ENCODE measurements at places on chromosomes 12 and 14.

DNA sequence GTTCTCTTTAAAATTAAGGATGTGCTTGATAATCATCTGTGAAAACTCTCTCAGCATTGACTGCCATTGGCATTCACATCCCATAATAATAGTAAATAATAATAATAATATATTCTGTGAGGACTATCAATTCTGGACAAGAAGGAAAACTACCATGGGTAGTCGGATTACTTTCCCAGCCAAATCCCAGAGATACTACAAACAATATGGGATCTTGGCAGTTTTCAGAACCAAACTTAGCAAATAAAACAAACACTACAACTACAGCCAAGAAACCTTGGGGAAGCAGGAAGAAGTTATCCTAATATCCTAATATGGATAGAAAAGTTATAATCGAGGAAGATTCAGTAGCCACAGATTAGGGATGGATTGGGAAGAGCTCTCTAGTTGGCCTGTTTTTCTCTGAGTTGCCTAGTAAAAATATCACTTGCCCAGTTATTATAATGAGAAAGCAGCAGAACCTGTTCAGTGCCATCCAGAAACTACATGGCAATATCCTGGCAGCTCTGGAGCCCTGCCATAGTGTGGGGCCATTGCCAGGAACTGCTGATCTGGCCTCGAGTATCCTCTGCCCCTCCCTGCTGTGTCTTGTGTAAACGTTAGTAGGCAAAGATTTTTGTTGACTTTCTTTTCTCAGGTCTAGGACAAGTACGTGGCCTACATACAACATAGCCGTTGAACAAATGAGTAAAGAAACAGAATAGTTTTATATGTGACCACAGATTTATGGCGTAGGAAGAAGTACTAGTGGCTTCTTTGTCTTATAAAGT, 193.5 kb downstream of the SLC2A13 start:
- no peak for DNase-seq

DNA sequence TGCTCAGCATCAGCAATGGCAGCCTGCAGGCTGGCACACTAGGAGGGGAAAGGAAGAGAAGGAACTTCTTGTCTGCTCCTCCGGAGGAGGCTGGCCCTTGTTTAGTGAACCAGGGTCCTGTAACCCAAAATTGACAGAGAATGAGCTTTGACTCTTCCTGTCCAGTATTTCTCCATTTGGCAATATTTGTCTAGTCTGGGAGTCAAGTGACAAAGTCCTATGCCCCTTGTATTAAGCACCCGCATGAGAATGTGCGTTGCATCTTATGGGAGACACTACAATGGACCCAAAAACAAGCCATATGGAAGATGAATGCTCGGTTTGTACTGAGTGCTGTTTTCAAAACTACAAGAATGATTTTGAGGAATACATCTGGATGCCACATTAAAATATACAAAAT, 3.8 kb downstream of the KRT6C start:
- no peak for DNase-seq

DNA sequence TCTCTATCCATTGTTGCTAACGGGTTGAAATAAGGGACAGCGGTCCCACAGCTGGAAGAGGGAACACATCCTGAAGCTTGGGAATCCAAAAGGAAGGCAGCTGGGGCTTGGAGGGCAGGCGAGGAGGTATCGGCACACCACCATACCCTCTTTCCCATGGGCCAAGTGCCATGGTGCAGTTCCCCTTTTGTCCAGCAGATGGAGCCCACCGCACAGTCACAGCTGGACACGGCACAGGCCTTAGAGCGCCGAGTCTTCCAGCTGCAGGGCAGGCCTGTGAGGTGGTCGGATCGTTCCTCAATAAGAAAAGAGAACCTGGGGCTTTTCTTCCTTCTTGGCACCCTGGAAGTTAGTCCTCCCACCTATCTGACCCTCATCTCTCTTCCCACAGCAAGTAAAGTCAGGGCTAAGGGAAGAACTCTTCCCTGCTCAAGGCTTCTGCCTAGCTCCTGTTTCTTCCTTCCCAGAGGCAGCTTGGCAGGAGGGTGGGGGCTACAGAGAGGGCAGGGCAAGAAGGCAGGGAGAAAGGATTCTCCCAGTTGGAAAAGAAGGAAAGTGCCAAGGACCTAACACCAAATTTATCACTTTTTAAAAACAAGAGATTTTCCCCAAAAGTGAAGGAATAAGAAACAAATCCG, 8.6 kb downstream of the PPP1R1A start:
- DNase-seq, result peak; percentile 61

DNA sequence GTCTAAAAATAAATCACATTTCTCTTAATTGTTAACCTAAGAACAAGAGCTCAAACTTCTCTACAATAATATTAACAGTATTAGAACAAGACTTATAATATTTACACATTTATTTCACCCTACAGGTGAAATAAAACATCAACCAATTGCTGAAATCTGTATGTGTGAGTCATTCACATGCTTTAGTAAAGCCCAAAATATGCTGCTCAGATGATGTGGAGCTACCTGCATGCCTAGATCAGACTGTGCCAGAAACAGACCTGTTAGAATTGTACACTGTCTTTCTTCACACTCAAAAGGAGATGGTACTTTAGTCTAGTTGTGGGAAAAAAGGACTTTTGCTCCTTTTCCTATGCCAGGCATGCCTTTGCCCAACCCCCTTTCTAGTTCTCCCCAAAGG, 54.7 kb downstream of the RPS6KA5 start:
- DNase-seq, result no peak

DNA sequence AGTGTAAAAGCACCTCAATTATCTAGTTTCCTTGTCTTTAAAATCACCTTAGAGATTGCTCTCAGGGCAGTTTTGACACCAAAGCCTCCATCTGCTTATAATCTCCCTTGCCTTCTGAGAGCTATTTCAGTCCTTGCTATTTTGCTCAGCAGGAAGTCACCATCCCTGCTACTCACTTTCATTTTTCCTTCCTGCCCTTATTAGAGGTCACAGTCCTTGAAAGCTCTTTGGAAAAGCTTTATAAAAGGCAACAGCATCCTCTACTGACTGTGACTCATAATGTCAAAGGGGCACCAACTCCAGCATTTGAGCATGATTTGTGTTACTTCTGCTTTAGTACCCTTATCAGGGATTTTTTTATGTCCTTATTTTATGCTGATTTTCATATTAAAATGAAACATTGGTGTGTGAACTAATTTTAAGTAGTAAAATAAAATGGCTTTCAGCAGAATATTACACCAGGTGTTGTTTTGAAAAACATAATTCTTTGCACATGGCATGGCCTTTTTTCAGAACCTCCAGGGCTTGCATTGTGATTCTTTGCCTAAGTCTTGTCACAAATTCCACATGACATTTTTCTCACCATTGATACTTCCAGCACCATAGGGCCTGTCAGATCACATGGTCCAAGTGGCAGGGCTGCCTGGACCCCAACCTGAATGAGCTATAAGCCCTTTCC, 213.0 kb downstream of the ADAMTS20 start:
- no peak for DNase-seq

DNA sequence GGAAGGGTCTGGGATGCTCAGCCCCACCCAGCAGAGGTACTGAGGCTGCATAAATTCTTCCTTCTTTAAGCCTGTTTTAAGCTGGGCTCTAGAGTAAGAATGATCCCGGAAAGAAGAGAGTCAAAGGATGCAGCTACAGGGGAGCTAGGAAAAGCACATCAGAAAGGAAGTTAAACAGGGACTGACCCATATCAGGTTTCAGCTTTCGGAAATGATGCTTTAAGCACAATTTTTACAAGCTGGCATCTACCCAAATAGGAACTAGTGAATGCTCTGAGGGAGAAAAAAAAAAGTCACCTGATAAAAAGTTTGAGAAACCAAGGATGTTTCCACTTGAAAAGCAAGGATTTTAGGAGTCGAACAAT, 22.0 kb downstream of the TSPAN8 start:
- DNase-seq, result no peak

GRCh38 chr12:129927316-129927900, 23.6 kb upstream of the TMEM132D start:
- no peak for DNase-seq

GRCh38 chr14:78243187-78243586, 73.0 kb downstream of the NRXN3 start:
- DNase-seq, result no peak

- no peak for DNase-seq
Observed at GRCh38 chr14:104114421-104115130, 23.8 kb upstream of the KIF26A start.

DNA sequence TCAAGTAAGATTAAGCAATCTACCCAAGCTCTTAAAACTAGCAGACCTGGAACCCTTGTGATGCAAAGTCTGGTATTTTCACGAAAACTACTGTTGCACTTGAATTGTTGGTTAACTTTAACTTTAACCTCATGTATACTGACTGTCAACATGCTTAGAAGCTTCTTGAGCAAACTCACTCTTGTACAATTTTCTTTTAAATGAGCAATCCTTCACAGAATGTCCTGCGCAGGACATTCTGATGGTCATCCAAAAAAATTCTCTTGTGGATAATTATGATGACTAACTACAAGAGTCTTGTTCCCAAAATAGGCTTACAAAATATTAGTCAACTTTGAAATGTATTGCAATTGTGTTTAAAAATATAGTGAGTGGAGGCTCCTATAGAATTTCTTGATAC, 54.0 kb upstream of the PDE3A start:
- DNase-seq, result no peak

DNA sequence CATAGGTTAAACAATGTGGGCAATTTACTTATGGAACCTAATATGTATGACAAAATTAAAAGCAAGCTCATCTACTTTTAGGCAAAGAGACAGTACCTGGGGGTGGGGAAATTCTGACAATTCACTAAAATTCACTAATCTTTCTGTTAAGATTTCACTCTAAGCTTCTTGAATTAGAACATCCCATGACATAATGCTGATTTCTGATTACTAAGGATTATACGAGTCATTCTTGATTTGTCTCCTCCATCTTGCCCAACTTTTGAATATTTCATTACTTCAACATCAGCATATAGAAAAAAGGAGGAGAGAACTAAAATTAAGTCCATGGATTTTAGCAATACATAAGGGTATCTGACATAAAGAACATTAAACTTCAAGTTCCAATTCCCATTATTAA, 2.4 kb downstream of the CEP83 start:
- no peak for DNase-seq

GRCh38 chr12:104667139-104667538, 210.4 kb downstream of the CHST11 start:
- DNase-seq, result no peak

GRCh38 chr12:62602255-62603060, 135.8 kb downstream of the MON2 start:
- DNase-seq, result peak; percentile 79

GRCh38 chr12:13042666-13043230, 1.4 kb upstream of the FAM234B start:
- no peak for DNase-seq

DNA sequence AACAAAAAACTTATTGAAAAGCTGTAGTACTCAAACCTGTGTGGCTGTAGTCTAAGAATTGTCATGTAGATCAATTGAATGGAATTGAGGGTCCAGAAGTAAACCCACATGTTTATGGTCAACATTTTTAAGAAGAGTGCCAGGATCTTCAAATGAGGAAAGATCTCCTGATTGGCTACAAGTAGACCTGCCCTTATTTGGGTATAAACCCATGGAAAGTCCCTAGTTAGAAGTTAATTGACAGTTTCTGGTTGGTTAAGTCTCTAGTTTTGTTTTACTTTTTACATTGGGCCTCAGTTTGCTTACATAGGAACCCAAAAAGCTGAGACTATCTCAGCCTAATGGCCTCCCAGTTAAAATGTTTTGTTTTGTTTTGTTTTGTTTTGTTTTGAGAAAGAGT, 91.9 kb upstream of the RESF1 start:
- no peak for DNase-seq

DNA sequence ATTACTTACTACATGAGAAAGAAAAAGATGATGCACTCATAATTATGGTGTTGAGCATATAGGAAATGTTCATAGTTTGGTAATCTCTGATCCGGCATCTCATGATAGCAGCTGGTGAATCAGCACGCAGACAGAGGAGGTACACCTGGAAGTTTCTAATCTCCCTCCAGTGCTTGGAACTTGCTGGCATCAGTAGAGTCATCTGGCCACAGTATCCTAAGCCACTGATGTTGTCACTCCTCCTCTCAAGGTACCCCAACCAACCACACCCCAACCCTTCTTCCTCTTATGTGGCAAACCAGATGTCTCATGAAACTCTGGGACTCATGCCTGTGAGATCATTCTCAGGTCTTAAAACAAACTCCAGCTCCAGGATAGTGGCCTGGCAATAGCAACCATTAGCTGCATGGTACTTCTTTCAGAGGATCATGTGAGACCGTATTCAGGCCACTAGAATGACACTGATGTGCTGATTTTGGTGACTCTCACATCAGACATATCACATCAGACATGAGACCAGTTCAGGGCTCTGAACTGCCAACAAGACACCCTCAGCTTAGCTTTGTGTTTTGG, 143.0 kb downstream of the RASSF9 start:
- DNase-seq, result no peak

DNA sequence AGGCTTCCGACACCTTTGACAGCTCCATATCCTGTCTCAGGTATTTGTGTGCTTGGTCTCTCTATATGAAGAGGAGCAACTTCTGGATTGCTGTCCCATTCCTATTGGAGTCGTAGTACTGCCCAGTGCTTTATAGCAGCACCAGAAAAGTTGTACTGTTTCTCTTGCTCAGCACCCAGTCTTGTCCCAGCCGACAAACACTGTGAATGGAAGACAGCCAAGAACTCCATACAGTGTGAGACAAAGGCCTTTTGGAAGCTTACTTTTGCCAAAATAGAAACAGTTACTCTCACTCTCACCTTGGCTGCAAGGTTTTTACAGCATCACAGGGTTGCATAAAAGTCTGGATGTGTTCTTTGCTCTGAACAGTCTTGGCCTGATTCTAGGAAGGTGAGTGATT, 105.3 kb downstream of the TGFB3 start:
- no peak for DNase-seq

DNA sequence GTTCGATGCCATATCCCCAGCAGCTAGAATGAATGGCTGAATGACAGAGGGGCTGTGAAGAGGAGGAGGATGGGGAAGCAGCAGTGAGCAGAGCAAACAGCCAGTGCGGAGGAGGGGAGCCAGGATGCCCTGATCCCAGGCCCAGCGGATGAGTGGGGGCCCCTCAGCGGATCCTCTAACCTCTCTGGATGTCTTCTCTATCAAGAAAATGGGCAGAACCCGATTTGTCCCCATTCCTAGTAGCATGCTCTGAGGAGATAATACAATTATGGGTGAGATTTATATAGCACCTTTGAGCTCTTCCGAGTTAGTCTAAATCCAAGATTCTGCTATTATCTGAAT, 30.0 kb upstream of the RPLP0 start:
- DNase-seq, result no peak

DNA sequence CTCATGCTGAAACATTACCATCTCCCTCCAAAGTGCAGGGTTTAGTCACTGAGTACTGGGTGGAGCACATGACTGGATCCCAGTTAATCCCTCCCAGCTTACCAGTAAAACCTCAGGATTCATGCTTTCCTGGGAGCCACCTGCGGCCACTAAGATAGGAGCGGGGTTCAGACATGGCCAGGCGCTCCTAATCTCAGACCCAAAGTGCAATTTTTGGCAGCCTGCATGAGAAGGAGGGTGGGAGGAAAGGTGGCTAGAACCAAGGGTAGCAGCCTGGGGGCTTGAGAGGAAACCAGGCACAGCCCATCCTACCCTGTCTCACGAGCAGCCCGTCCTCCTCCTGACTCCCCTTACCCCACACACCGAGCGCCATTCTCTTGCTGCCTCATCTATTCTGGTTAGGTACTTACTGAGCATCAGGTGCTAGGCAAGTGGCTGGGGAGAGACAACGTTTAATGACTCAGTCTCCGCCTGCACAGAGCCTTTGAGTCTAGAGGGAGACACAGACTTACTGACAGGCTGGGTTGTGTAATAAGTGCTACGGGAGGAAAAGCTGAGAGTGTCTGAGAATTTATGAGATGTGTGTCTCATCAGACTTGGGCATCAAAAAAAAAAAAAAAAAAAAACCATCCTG, 9.9 kb downstream of the GPRC5A start:
- DNase-seq, result no peak

All from activated naive CD4-positive, alpha-beta T cell (primary cell).